ENCODE measurements at places on chromosomes 2 and 18.

GRCh38 chr2:239892441-239893235 lies 132.5 kb downstream of the NDUFA10 start:
- H3K27ac ChIP-seq = no peak overlapping the region
- no peak for DNase-seq
- no peak overlapping the region for H3K4me3 ChIP-seq
- peaks cover 42% of the 10 kb centered on the region for H3K4me1 ChIP-seq

DNA sequence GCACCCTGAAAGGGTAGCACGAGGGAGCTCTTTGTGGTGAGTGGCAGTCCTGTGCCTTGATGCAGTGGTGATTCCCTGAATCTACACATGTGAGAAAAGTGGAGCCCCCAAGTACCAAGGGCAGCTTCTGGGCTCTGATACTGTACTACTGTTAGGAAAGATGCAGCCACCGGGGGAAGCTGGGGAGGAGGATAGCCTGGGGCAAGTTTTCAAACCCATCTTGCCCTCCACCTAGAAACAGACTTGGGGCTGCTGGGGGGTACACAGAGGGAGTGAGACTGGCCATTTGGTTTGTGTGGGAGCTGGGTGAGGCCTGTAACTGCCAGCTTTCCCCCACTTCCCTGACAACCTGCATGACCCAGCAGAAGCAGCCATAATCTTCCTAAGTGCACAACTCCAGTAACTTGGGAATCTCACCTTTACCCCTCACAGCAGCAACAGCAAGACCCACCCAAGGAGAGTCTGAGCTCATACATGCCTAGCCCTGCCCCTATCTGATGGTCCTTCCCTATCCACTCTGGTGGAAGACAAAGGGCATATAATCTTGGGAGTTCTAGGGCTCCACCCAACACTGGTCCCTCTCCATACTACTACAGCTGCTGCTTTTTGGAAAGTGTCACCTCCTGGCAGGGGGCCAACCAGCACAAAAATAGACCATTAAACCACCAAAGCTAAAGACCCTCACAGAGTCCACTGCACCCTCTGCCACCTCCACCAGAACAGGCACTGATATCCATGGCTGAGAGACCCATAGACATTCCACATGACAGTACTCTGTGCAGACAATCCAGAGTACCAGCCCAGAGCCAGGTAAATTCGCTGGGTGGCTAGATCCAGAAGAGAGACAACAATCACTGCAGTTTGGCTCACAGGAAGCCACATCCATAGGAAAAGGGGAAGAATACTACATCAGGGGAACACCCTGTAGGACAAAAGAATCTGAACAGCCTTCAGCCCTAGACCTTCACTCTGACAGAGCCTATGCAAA lies 8.2 kb downstream of the MALL start:
- DNase-seq = no peak
- no peaks in the 10 kb centered on the region for H3K4me1 ChIP-seq
- peaks cover 9% of the 10 kb centered on the region for H3K27me3 ChIP-seq
- H3K27ac ChIP-seq = no peak overlapping the region
- H3K36me3 ChIP-seq = no peaks in the 10 kb centered on the region

DNA sequence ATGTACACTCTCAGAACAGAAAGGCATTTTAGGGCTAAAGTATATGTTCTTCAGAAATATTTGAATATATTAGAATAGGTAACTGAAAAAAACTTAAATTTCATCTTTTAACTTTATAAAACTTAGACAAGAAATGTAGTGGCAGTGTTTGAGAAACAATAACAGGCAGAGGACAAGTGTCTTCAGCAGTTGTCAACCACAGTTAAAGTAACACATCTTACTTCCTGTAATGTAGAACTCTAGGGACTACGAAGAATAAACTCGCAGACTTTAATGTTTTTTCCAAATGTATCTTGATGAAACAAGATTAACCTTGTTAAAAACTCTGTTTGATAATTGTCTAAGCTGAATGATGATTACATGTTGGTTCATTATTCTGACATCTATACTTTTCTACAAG lies 50.7 kb downstream of the RMDN2 start:
- no peak for DNase-seq
- no peak overlapping the region for H3K27ac ChIP-seq
- H3K36me3 ChIP-seq = no peaks in the 10 kb centered on the region
- H3K4me1 ChIP-seq = no peaks in the 10 kb centered on the region
- no peak overlapping the region for H3K4me3 ChIP-seq

DNA sequence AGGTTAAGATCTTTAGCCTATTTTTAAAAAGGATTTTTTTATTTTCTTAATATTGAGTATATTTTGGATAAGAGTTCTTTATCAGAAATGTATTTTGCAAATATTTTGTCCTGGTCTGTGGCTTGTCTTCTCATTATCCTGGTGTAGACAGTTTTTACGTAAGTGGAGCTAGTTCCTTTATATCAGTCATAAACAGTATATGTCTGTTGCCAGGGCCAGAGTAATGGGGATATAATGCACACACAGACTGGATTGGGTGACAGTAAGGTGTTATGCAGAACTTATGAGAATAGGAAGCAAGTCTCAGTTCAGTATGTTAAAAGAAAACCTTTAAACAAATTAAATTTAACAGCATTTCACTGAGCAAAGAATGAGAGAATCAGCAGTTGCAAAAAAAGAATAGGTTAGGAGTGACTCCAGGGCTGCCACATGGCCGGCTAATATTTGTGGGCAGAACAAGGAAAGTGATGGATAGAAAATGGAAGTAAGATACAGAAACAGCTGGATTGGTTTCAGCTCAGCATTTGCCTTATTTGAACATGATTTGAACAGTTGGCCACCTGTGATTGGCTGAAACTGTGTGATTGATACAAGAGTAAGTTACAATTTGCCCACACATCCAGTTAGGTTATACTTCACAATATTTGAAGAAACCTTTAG lies 61.1 kb upstream of the ZNG1B start:
- no peaks in the 10 kb centered on the region for H3K36me3 ChIP-seq
- no peak overlapping the region for H3K4me3 ChIP-seq
- H3K27me3 ChIP-seq = no peaks in the 10 kb centered on the region
- peak overlapping the region; percentile 79 for H3K27ac ChIP-seq
- H3K4me1 ChIP-seq = peaks cover 46% of the 10 kb centered on the region
- DNase-seq = peak; percentile 57

- peak overlapping the region; percentile 9 for H3K27ac ChIP-seq
- peaks cover 34% of the 10 kb centered on the region for H3K36me3 ChIP-seq
- no peak overlapping the region for H3K4me3 ChIP-seq
- no peaks in the 10 kb centered on the region for H3K27me3 ChIP-seq
- DNase-seq = no peak
Observed at GRCh38 chr2:135980434-135981079, 4.9 kb downstream of the DARS1 start.

DNA sequence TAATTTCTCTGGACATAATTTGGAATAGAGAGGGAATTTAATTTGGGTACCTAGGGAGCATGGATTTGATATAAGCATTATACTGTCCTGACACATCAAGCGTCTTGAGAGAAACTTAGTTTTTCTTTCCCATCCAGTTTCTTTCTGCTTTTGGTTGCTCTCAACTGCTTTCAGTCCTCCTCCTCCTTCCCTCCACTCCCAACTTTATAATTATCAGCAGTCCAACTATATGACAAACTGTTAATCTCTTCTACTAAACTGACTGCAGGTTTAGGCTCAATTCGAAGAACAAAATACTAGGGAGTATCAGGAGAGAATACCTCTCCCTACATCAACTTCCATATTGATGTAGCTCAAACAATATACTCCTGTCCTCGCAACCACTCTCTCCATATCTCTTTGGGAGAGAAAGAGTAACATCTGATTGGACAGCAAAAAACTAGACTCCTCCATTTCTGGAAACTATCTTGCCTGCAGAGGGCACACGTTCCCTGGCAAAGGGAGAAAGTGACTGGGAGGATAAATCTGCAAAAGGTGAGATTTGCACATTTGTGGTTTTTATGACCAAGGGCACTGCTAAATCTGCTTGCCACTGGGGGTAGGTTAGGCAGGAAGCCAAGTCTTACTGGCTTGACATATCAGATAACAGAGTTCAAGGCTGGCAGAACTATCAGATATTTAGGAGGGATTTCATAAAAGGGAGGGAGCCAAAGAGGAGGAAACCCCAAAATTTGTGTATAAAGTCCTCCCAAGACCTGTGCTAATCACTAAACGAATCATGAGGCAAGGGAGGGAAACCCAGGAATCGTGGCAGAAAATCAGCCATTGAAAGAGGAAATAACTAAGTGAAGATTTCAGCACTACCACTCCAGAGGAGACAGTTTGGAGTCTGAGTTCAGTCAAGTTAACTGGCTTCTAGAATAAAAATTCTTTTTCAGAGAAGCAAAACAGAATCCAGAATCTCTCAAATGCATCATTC lies 40.0 kb downstream of the ICA1L start:
- H3K4me3 ChIP-seq = no peak overlapping the region
- peaks cover 4% of the 10 kb centered on the region for H3K4me1 ChIP-seq
- no peaks in the 10 kb centered on the region for H3K27me3 ChIP-seq

Data from CD14-positive monocyte (primary cell).